ENCODE measurements at places on chromosomes 11 and 22. TPM values are rescaled to one million over a fixed set of nuclear protein-coding genes. Genes with fewer than 3 reads are reported as not detected.

DNA sequence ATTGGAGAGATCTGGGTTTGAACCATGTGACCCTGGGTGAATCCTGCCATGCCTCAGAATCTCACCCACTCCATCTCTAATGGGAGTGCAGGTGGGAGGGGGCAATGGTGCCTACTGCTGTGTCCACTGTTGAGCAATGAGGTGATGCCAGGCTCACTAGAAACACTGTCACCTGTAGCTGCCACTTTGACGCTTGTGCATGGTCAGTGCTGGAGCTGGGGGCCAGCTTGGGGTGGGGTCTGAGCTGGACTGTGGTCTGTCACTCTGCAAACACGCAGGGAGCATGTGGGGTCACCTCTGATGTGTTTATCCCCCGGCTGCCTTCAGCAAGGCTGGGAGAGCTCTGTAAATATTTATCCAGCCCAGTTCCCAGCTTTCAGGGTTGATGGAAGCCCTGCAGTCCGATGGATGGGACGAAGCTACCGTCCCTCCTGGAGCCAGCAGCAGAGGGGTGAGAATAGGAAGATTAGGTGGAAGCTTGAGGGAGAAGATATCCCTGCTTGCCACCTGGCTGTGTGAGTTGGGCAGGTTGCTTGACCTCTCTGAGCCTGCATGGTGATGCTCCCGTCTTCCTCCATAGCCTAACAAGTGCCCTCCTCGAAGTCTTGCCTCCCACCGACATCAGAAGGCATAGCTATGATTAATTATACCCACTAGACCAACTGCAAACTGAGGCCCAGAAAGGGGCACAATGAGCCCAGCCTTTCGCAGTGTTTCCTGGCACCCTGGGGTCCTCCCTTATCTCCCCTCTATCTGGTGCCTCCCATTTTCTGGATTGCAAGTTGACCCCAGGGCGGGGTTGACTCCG, 1.7 kb downstream of the MMP11 start:
- DNase-seq: no peak

DNA sequence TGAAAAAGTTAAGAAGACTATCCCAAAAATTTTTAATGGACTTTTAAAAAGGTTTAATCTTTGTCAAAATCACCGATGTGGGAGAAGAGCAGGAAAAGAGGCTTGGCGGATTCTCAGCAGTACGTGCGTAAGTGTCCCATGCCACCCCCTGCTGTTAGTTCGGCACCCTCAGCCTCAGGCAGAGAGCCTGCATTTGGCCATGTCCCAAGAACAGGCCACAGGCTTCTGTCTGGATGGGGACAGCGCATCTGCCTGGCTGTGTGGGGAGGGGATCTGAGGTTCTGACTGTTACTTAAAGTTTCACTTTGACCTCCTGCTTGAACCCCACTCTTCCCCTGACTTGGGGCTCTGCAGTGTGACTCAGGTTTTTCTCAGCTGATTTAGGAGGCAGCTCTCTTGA, 35.3 kb downstream of the EXT2 start:
- DNase-seq: no peak

The NPTXR gene
- total RNA-seq: 0.06 TPM

The NCAM1 gene
- 38.7 TPM for total RNA-seq

The BIRC2 gene
- total RNA-seq: 77.4 TPM

DNA sequence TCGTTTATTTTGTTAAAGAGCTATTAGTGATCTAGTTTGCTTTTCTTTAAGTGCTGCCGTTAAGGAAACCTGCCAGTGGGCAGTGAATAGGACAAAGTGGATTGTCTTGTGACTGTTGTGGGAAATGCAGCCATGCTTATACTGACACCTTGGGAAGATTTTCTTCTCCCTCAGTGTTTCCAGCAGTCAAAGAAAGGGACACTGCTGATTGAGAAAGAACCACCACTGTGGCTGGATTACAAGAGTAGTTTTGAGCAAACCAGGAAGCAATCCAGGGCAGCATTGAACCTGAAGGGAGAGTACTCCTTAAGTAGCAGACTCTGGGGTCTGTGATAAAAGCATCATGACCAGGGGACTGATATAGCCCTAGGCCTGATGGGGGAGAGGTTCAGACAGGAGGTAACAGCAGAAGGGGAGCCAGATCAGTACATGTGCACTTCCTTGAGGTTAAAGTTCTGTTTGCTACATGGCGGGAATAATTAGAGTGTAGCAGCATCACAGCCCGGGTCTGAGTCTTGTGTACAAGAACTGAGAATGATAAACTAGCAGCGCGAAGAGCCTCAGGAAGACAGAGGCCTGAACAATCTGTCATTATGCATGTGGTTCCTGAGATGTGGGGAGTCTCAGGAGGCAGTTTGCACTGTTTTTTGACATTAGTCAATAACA, 167.8 kb downstream of the C11orf91 start:
- DNase-seq: no peak

GRCh38 chr11:119533921-119534736, 111.2 kb upstream of the THY1 start:
- peak; percentile 62 for DNase-seq

The SLC22A6 gene
- not detected for total RNA-seq

DNA sequence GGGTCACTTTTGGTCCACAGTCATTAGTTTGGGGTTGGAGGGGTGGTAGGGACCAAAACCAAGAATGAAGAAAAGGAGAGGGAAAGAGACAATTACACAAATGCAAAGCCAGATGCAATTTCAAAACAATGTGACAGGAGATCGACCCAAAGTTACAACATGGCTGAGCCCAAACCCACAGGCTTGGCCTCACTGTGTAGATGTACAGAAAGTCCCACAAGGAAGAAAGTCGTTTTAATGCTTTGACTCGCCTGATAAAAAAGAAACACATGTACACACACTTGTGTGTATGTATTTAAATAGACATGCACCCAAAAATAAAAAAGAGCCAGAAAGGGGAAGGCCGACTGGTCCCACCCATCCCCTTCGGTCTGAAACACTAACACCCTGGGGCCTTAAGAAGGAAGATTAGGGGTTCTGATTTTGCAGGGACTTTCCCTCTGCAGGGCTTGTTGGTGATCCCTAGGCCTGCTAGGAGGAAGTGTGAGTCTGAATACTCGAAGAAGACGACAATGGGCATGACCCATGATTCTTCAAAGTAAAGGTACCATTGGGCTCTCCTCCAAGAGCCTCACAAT, 104.1 kb downstream of the ETS1 start:
- no peak for DNase-seq

GRCh38 chr11:68682531-68682961, 1.8 kb upstream of the GAL start:
- no peak for DNase-seq

The HDHD5 gene
- total RNA-seq: 53.4 TPM

DNA sequence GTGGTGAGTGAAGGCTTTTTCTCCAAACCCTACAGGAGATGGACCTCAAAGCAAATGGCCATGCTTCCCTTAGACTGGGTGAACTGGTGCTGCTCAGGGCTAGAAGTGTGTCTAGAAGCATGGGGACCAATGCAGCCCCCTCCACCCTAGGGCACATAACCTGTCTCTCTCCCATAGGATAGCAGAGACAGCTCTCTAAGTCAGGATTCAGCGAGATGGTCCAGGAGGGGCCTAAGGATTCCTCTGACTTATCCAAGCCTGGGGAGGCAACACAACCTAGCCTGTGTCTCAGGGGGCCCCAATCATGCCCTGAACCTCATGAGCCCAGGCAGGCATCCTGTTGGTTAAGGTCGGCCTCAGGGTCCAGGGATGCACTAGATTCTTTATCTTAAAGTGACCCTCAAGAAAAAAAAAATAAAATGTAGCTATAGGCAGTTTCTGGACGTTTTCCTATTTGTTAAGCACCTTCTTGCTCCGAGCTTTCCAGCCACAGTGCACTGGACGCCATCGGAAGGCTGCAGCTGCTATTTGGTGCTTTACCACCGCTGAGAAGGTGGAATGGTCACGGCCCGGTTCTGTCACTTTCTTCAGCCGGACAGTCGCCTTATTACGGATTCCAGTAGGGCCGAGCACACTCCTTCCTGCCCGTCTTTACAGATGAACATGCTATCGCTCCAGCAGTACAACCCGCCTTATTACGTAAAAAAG, 5.0 kb upstream of the CCND1 start:
- DNase-seq: no peak

The SAA2 gene
- not detected for total RNA-seq

DNA sequence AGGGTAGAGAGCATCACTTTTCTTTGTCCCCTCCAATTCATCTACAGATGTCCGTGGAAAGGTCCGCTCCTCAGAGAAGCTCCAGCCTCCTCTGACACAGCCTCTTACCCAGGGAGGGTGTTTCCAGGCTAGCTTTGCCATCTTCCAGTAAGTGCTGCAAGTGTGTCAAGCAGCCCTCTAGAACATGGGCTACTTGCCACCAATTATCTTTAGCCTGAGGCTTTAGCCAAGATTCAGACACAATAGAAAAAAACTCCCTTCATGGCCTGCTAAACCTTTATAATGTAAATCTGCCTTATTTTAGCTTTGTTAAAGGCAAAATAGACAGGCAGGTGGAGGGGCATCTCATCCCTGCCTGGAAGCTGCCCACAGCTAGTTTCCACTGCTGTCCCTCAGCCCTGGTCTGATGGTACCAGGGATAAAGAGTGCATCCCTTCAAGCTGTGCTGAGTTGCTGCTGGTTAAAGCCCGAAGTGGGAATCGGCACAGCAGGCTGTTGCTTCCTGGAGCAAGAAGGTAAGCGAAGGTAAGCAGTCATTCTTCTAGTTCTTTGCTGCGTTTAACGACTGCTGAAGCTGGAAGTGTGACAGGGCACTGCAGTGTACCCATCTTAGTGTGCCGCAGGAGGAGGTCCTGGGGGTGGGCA, 190.1 kb upstream of the E2F8 start:
- no peak for DNase-seq

DNA sequence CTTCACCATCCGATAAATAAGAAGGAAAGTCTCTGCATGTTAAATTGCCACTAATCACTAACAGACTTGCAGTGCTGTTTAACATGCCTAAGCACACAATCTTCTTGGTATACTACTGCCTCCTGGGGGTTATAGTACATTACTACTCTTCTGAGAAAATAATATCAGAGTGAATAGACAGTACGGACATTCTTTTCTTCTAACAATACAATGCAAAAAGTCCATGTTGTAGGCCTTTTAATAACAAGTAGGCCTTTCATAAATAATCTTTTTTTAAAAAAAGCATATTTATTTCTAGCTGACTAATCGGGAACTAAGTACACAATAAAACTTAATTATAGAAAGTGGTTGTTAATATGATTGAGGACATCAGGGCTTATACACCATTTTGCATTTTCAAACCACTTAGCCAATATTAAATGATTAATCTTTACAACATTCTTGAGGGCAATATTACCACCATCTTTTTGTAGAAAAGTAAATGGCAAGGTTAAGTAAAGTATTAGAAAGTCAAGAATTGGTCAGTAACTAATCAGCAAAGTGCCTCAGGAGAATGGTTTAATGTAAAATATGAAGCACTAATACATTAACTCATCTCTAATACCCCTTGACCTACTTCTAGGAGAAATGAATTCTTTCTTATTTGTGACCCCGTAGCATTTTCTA, 84.7 kb downstream of the TTC28 start:
- peak; percentile 58 for DNase-seq

DNA sequence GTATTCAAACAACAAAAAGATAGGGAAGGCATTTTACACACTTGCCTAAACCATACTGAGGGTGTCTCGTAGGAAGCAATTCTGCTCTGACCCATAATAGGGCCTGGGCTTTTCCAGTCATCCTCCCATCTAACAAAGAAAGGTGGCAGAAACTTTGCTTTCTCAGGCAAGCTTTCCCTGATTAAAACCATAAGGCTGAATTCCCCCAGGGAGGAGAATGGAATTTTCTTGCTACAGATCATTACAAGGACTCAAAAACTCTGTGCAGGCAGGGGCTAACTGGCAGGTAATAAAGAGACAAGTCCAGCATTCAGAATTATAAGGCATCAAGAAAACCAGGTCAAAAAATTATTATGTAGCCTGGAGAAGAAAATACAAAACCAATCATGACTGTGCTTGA, 90.4 kb downstream of the RBFOX2 start:
- DNase-seq: no peak

The PGR gene
- total RNA-seq: not detected

DNA sequence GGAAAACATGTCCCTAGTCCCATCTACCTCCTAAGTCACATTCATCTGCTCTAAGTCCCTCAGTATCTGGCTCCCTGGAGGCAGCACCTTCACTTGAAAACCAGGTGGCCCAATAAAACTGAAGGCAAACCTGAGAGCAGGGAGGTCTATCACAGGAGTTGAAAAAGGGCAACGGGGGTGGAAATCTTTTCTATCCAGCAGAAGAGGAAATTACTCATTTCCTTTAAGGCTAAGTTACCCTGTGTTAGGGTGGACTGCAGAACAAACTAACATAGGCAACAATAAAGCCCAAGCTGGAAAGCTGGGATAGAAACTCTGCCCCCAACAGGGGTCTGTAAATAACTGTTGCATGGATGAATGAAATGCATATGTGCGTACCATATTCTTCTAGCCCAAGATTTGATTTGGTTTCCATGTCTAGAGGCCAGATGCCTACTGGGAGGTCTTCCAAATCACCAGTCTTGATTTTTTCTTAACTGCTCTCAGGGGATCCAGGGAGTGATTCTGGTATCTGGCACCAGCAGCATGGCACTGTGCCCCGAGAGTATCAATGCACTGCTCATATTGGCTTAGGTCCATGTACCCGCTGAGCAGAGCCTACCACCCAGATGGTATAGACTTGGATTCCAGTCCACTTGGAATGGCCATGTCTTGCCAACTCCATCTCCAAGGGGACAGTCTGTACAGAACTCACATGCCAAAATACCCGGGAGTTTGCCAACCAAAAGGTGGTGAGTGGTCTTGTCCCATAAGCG, 350.0 kb upstream of the NCAM1 start:
- peak; percentile 9 for DNase-seq

The NCR3LG1 gene
- 2.0 TPM for total RNA-seq

DNA sequence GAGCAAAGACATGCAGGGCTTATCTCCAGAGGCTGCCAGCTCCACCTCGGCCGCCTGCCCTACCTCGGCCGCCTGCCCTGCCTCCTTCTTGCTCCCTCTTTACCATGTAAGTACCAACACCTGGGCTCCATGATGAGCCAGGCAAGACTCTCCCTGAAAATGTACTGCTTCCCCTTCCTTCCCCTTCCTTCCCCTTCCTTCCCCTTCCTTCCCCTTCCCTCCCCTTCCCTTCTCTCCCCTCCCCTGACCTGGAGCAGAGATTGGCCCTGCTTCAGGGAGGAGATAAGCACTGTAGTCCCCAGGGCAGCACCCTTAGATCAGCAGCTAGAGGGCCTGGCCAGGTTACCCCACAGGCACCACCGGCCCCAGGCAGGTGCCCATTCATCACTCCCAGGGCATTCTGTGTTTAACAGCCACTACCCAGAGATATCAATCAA, 25.4 kb upstream of the ADORA2A start:
- DNase-seq: no peak

DNA sequence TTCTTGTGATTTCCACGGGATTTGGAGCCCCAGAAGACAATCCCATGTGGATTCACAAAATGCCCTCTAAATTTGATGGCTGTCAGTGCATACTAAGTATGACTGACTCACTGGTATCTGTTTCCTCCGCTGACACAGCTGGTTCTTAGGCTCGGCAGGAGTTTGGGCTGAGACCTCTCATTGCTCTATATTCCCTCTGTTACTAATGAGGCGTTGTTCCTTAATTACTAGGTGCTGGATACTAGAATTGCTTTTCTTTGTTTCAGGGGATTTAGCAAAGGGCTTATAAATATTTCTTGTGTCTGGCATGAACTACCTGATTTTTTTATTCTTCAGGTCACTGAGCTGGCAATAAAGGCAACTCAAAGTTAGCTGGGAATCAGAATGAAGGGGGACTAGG, 53.2 kb upstream of the EHF start:
- no peak for DNase-seq

The MUC5B gene
- total RNA-seq: not detected

GRCh38 chr11:96055706-96056387, 131.9 kb upstream of the MTMR2 start:
- peak; percentile 73 for DNase-seq

Data from LHCN-M2 (cell line).